Iris pigment epithelial cell (primary cell): ENCODE measurements at places on chromosomes 2 and 18.
A peak's percentile ranks its signal among the peaks of the same experiment; 100 is the strongest.

GRCh38 chr2:85222792-85223191, 89.6 kb downstream of the TCF7L1 start:
- peak; percentile 17 for DNase-seq

DNA sequence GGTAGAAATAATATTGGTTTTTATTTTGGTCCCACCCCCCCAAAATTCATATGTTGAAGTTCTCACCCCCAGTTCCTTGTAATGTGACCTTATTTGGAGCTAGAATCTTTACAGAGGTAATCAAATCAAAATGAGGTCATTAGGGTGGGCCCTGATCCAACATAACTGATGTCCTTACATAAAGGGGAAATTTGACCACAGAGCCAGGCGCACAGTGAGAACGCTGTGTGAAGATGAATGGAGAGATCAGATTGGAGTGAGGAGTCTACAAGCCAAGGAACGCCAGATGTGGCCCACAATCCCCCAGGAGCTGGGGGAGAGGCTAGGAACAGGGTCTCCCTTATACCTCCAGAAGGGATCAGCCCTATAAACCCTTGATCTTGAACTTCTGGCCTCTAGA, 31.6 kb upstream of the TRIB2 start:
- DNase-seq, result peak; percentile 45

- DNase-seq, result no peak
Measured at GRCh38 chr2:13334545-13334944, 617.8 kb downstream of the TRIB2 start.

- peak; percentile 77 for DNase-seq
Measured at GRCh38 chr18:29154758-29155725, 978.1 kb upstream of the CDH2 start.

DNA sequence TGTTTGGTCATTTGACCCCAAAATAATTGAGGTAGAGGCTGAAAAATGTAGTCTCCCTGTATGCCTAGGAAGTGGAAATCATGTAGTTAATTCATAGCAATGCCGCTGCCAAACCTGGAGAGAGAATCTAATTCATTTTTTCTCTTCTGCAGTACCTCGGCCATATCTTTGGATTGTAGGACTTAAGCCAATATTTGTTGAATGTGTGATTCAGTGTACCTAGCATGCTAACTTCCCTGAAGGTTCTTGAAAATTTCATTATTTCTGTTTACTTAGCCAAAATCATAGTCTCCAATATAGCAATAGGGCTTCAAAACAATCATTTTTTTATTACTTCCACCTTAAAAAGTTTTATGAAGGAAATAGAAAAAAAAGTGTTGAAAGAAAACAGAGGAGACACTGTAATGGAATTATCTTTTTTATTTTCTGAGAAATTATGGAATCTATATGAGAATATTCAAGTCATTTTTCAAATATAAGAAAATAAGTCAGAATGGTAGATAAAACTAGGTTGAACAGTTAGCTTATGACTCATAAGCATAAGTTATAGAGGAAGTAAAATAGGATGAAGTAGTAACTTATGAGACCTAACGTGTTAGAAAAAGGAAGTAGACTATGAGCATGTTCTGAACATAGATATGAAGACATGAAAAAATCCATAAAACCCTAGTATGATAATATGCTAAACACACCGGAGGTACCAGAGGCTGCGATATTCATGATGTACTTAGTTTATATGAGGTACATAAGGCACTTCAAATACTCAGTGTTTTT, 35.2 kb upstream of the CDH19 start:
- no peak for DNase-seq

GRCh38 chr2:64212801-64213321, 68.6 kb upstream of the PELI1 start:
- peak; percentile 97 for DNase-seq

DNA sequence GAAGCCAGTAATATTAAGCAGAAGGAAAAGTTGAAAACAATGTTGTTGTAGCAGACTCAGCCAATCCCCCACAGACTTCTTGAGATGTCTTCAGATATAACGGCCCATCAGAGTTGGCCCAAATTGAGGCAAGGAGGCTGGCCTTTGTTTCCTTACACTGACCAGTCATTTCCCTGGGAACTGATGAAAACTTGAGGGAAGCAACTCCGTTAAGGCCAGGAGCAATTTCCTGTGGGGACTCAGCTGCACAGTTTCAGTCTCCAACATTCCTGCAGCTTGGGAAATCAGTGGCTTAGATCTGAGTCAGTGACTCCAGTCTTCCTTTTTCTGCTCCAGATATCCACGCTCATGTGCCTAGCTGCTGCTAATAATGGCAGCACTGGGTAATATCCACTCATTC, 75.7 kb downstream of the FTCDNL1 start:
- no peak for DNase-seq

DNA sequence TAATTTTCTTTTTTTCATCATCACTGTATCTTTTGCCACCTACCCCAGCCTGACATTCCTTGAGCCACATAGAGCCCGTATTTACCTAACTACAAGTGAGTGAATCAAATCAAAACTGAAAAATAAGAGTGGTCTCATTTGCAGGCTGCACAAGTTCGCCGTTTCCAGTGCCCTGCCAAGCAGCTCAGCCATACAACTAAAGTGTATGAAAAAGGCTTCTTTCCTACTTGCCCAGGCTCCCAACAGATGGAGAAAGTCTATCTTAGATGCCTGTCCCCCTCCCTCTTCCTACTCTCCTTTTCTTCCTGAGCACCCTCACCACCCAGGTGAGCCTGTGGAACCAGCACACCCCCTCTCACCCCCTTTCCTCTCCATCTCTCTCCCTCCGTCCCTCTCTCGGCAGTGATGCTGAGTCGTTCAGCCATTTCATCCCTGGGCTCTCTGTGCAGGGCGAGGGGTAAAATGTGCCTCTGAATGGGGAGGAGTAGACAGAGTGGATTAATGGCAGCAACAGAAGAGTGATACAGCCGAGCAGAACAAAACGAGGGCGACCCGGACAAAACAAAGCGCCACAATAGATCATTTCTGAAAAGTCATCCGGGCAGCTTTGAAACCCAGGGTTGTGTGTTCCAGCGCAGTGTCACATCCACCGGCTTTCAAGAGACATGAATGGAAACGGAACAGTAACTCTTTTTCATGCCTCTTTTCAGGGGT, 65.0 kb upstream of the POU3F3 start:
- DNase-seq, result no peak

GRCh38 chr18:49921318-49921985, 108.1 kb upstream of the ACAA2 start:
- DNase-seq, result no peak

- peak; percentile 77 for DNase-seq
Measured at GRCh38 chr2:140643761-140644187, 1487.0 kb downstream of the LRP1B start.

GRCh38 chr2:44044281-44044720, 48.5 kb upstream of the LRPPRC start:
- peak; percentile 79 for DNase-seq

GRCh38 chr2:187982668-187983067, 309.0 kb upstream of the GULP1 start:
- DNase-seq, result peak; percentile 92

DNA sequence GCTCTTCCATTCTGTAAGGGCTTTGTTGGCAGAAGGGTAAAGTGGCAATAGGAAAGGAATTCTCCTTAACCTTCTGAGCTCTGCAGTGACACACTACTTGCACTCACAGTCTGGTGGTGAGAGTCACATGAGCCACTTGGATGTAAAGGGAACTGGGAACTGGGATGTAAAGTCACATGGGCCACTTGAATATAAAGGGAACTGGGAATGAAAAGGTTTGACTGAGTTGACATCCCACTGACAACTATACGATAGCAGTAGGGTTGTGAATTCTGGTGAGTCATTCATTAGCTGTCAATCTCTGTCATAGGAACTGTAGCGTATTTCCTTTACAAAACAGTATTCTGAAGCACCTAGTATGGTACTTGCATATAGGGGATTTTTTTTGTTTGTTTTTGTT, 5.5 kb downstream of the RPE start:
- DNase-seq, result peak; percentile 5

GRCh38 chr2:130821867-130822266, 14.8 kb upstream of the ARHGEF4 start:
- no peak for DNase-seq

DNA sequence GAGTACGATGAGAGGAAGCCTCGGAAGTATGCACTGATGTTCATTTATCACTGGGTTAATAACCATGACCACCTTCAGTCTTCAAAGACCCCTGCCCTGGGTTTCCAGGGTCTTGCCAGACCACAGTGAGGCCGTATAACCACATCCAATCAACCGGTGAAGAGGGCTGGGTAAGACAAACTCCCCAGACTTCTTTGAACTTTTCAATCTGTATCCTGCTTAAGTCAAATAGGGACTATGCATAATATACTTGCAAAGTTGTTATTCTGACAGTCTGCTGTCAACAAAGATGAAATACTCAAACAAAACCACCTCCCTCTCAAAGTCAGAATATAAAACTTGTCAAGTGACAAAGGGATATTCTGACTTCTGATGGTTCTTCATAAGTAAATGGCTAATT, 54.0 kb downstream of the KLF7 start:
- DNase-seq, result no peak

- DNase-seq, result no peak
Measured at GRCh38 chr2:44001716-44002115, 5.9 kb upstream of the LRPPRC start.

DNA sequence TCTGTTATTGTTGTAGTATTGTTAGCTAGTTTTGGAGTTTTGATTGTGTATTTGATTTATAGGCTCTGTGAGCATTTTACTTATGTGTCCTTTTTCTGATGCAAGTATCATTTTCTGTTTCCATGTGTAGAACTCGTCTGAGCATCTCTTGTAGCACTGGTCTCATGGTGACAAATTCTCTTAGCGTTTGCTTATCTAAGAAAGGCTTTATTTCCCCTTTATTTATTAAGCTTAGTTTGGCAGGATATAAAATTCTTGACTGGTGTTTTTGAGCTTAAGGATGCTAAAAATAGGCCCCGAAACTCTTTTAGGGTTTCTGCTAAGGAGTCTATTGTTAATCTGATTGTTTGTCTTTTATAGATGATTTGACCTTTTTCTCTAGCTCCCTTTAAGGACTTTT, 57.6 kb upstream of the THUMPD2 start:
- no peak for DNase-seq

DNA sequence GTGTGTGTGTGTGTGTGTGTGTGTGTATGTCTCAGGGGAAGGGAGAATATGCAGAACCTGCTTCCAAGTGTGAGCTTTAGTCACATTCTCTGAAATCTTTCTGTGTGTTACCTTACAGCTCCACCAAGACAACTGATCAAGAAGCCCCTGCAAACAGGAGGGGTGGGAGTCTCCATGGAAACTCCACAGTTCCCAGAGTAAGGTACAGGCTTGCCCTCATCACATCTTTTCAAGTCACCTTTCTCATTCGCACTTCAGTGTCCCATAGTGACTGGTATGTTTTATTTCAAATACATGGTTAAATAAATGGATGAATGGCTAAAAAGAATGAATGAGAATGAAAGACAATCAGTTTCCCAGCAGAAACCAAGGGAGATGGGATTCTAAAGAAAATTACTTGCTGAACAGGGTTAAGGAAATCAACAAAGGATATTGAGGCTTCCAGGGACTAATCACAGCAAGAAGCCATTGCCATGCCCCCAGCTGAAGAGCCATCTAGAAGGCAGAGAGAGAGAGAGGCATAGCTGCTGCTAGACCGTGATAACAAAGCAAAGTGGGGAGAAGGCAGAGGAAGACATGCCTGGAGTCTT, 987.2 kb upstream of the CELF4 start:
- DNase-seq, result no peak

GRCh38 chr2:20456116-20456571, 9.3 kb downstream of the RHOB start:
- DNase-seq, result no peak

GRCh38 chr2:200466425-200467418, 43.1 kb downstream of the KCTD18 start:
- DNase-seq, result peak; percentile 76

- DNase-seq, result no peak
Measured at GRCh38 chr2:133418021-133418420, 150.2 kb downstream of the NCKAP5 start.

GRCh38 chr18:21857871-21858270, 117.3 kb downstream of the MIB1 start:
- no peak for DNase-seq

- no peak for DNase-seq
Measured at GRCh38 chr2:11398750-11399437, 54.5 kb upstream of the ROCK2 start.

GRCh38 chr2:128512379-128513115, 193.9 kb upstream of the HS6ST1 start:
- DNase-seq, result no peak

GRCh38 chr2:105455488-105456003, 56.7 kb upstream of the FHL2 start:
- peak; percentile 98 for DNase-seq

GRCh38 chr2:60602388-60602787, 48.9 kb upstream of the BCL11A start:
- DNase-seq, result no peak

- no peak for DNase-seq
Measured at GRCh38 chr2:126831234-126832005, 67.3 kb upstream of the TEX51 start.

GRCh38 chr2:32863803-32864202, 83.0 kb upstream of the LTBP1 start:
- no peak for DNase-seq

- DNase-seq, result no peak
Measured at GRCh38 chr2:51068237-51068636, 36.3 kb upstream of the NRXN1 start.
